Left renal pelvis (tissue), 4 donors: ENCODE measurements at places on chromosomes 1 and 21. TPM values are rescaled to one million over a fixed set of nuclear protein-coding genes. Genes with fewer than 3 reads are reported as not detected.

Gene ARMH1
- polyA plus RNA-seq: 8.6 TPM

Gene KMO
- 0.59 TPM for polyA plus RNA-seq

Gene ZMYND12
- 3.2 TPM for polyA plus RNA-seq

Gene CAPN8
- 1.4 TPM for polyA plus RNA-seq

Gene C4BPA
- 0.45 TPM for polyA plus RNA-seq

Gene PPM1J
- 1.1 TPM for polyA plus RNA-seq

Gene FMN2
- 8.7 TPM for polyA plus RNA-seq

Gene CCDC185
- polyA plus RNA-seq: 0.07 TPM

Gene HES3
- polyA plus RNA-seq: not detected

Gene ESRRG
- 54.3 TPM for polyA plus RNA-seq

Gene RHEX
- polyA plus RNA-seq: 0.10 TPM

Gene HMGCL
- polyA plus RNA-seq: 75.3 TPM

Gene OR14K1
- not detected for polyA plus RNA-seq

Gene GBP2
- 1.5 TPM for polyA plus RNA-seq

Gene PDE9A
- 38.0 TPM for polyA plus RNA-seq

Gene CFAP107
- 1.7 TPM for polyA plus RNA-seq

DNA sequence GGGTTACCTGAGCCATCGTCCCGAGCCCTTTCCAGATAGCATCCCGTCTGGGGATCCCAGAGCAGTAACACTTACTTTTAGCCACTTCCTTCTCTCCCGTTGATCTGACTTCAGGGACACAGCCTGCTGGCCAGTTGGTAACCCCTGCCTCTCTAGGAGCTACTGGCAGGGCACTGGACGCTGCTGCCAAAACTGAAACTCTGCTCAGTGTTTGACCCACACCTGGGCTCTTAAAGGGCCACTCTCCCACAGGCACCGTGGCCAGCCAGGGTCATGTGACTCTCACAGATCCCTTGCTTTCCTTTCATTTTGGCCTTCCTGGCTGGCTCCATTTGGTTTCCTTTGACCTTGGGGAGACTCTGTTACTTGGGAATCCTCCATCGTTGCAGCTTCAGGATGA lies at the start of gene PIGR:
TSS of gene PIGR (minus strand) at position 206 of the 400 bp plus-strand sequence. CDS start 5,935 bp downstream, outside the sequence.
- no peak for DNase-seq

DNA sequence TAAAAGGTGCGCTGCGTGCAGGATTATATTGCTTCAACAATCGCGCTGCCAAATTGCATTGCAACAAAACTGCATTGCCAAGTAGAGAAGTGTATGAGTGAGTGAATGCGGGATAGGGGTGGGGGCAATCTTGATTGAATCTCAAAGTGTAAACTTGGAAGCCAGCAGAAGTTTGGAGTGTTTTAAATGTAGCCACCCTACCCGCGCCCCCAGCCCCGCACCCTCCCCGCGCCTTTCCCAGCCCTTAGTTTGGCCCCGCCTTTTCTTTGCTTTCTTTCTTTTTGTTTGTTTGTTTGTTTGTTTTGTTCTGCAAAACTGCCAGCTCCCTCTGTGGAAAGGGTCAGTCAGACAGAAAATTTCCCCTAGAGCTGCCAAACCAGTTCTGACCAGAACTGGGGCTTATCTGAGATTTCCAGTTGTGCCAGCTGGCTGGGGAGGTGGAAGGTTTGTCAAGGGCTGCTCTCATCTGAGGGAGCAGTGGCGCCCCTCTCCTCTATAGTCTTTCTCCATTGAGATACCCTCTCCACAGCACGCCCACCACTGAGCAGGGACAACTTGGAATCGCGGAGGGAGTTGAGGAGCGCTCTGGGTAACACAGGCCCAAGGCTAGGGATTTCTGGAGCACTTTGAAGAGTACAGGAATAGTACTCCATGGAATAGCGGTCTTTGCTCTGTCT lies 666 bp upstream of the BEND5 start:
- no peak for DNase-seq

DNA sequence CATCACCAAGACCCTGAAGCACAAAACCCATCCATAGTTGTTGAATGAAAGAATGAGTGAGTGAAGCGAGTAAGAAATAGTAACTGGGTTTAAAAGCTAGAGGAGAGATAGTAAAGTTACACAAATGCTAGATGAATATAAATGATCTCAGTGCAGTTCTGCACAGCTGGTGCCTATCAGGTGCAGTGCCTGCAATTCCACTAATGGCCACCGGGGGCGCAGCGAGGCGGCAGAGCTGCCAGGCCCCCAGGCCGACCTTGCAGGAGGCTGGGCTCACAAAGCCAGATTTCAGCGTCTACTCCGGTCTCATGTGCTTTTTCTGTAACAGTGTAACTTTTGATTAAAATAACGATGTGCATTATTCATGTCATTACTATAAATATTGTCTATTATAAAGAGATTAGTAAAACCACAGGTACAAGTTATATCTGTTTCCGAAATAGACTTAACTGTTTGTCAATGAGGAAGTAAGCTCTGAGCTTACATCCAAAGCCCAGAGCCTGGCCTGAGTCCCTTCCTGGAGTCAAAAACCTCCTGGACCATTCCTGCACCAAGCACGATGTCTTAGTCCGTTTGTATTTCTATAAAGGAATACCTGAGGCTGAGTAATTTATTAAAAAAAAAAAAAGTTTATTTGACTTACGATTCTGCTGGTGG lies 477.6 kb downstream of the NPHP4 start:
- peak; percentile 19 for DNase-seq

DNA sequence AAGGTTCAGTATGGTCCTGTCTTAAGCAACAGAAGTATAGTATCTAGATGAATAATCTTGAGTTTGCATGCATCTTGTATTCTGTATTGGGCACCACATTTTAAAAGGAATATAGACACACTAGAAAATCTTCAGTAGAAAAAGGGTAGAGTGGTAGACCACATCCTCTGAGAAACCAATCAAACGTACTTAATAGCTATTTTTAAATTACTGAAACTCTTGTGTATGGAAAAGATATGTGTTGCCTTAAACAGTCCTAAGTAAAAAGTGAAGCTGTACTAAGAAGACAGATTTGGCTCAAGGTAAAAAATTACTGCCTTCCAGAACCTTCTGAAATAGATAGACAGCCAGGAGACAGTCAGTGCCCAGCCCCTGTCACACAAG lies 3.1 kb downstream of the CTXND2 start:
- DNase-seq: no peak

DNA sequence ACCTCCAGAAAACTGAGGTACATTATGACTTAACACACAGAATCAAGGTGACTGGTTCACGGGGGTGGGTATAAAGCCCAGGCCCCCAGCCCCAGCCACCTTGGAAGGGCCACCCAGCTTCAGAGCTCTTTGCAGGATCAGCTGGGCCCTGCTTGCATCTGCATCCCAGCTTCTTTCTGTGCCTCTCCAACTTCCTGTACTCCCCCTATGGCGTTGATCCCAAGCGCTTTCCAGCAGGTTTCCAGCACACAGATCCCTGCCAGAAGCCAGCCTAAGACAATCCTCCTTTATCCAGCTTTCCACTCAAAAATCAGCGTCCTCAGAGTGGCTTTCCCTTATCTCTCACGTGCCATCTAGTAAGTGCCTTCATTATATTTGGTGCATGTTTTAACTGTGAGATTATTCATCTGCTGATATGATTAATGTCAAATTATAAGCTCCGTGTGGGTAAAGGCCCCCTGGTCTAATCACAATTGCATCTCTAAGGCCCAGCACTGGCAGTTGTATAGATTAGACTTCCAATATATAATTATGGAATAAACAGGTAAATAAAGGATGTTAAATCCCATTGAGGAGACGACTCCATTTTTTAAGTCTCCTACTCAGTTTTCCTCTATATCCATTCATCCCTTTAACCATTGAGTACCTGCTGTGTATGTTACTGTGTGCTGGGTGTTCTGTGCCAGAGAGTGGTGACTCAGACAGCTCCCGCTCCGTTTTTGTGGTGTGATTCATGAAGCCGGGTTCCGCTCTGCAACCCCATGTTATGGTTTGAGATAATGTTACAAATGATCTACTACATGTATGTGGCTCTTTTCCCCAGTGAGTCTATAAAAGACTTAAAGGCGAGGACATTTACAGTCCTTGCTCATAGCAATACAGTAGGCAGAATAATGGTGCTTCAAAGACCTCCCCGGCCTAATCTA lies 387.6 kb downstream of the PCP4 start:
- DNase-seq: no peak

- no peak for DNase-seq
These were observed 17.0 kb downstream of the C1orf159 start for GRCh38 chr1:1098681-1099421.

DNA sequence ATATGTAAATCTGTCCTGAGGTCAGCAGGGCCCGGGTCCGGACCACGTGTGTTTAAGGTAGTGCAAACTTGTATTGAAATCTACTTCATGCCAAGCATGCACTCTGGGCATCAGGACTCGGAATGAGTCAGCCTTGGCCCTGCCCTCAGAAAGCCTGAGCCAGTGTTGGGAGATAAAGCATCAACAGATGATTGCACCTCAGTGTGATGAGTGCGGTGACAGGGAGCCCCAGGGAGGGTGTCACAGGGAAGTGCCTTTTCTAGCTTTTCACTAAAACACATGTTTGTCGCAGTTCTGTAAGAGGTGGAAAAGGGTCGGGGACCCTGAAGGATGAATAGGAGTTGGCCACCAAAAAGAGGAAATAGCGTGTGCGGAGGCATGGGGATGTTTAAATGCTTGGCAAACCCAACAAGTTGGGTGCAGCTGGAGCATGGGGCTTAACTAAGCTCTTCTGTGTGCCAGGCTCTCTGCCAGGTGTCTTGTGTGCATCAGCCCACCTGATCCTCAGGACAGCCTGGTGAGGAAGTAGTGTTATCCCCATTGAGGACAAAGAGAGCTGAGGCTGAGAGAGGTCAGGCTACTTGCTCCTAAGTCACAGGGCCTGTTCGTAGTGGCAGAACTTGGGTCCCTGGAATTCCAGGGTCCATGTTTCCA lies 48.2 kb upstream of the EPB41 start:
- no peak for DNase-seq

GRCh38 chr1:87180682-87181081 lies 148.0 kb upstream of the LMO4 start:
- DNase-seq: no peak

DNA sequence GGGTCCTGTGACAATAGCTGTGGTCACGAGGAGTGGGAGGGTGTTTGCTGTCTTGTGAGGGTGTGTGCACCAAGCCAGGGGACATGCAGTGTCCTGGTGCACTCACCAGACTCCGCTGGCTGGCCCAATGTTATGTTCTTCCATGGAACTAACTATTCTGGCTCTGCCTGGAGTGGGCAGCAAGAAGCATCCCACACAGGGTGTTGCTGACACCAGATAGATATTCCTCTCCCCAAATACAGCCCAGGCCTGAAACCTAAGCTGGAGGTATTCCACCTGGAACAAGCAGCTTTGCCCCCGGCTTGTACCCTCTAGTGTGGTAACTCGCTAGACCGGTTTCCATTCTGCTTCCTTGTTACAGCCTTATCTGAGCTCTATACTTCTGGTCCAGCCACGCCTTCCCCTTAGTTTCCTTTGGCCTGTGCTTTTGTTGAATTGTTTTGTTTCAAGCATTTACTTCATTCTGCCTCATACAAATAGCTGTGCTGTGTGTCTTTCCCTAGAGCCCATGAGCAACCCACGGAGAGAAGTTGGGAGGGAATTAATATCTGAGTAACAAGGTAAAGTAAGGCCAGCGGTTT lies 14.7 kb upstream of the LY9 start:
- peak; percentile 20 for DNase-seq

- no peak for DNase-seq
These were observed 32.3 kb downstream of the TBX19 start for GRCh38 chr1:168312718-168313604.

GRCh38 chr1:181010789-181011188 lies 11.9 kb downstream of the STX6 start:
- no peak for DNase-seq

- DNase-seq: no peak
These were observed 31.1 kb downstream of the GNAI3 start for GRCh38 chr1:109579491-109579890.

DNA sequence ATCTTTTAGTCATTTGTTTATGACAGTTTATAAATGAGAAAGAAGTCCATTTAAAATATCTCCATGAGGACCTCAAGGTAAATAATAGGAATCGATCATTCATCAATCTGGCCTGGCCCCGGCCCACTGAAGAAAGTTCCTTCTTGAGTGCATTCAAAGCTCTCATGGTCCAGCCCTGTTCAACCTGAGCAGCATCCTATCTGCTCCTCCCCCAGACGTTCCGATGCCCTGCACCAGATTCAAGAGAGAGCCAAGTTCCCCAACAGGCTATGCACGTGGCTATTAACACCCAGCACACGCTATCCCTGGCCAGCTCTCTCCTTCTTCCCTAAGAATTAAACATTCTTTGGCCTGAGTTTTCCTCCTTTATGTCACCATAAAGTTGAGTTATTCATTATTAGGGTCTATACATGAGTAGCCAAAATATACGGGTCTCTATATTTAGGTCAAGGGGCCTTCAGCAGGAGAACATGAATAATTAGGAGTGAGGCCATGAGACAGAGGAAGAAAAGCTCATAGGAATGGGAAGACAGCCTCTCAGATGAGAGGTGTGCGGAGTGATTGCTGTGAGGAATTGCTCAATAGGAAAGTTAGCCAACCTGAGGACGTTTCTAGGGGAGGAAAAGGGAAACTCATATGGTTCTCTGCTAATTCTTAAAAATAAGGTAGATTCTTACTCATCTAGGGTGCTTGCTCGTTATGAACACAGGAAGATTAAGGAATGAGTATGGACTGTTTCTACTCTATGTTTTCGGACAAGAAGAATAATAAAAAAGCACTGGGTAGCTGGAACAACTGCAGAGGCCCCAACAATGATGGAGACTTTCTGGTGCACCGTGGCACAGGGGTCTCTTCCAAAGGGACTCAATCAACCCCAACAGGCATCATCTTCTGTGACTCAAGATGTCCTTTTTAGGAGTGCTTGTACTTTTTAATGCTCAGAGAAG lies 23.6 kb downstream of the RUNX1 start:
- DNase-seq: no peak

- no peak for DNase-seq
These were observed 575.8 kb upstream of the B3GALT2 start for GRCh38 chr1:193762236-193762635.

- DNase-seq: no peak
These were observed 16.4 kb downstream of the NCMAP start for GRCh38 chr1:24572301-24572700.

- no peak for DNase-seq
These were observed 46.3 kb upstream of the TARBP1 start for GRCh38 chr1:234525099-234525799.

GRCh38 chr1:157144509-157144908 lies 6.3 kb upstream of the ETV3 start:
- DNase-seq: no peak

GRCh38 chr1:164515711-164516331 lies 43.2 kb upstream of the PBX1 start:
- no peak for DNase-seq

DNA sequence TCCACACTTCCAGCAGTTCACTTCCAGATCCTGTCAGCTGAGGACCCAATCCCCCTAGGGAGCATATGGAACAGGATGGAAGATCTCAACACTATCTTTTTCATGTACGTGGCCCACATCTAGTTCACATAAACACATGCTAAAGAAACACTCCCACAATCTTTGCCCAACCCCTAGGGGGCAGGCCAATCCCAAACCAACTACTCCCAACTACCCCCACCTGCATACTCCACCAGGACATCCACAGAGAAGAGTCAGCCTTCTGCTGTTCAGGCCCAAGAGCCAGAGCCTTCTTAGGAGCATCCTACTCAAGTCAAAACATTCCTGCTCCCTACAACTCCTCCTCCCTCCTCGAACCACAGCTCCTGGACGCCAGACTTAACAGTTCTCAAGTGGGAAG lies 5.6 kb upstream of the SLC5A9 start:
- DNase-seq: no peak

- no peak for DNase-seq
These were observed 9.4 kb downstream of the PRDM16 start for GRCh38 chr1:3078430-3078861.

- no peak for DNase-seq
These were observed 115.7 kb downstream of the CENPF start for GRCh38 chr1:214718724-214719123.

GRCh38 chr1:174160109-174160473 lies 771 bp downstream of the RABGAP1L start:
- peak; percentile 27 for DNase-seq
